ENCODE measurements at places on chromosomes 7 and 10.

- DNase-seq, result peak; percentile 34
These were observed 15.3 kb upstream of the KCNIP2 start for GRCh38 chr10:101858723-101859500.

- no peak for DNase-seq
These were observed 219.6 kb downstream of the ELFN1 start for GRCh38 chr7:1889556-1890181.

GRCh38 chr7:27117887-27118491 lies 12.6 kb downstream of the HOXA4 start:
- DNase-seq, result no peak

DNA sequence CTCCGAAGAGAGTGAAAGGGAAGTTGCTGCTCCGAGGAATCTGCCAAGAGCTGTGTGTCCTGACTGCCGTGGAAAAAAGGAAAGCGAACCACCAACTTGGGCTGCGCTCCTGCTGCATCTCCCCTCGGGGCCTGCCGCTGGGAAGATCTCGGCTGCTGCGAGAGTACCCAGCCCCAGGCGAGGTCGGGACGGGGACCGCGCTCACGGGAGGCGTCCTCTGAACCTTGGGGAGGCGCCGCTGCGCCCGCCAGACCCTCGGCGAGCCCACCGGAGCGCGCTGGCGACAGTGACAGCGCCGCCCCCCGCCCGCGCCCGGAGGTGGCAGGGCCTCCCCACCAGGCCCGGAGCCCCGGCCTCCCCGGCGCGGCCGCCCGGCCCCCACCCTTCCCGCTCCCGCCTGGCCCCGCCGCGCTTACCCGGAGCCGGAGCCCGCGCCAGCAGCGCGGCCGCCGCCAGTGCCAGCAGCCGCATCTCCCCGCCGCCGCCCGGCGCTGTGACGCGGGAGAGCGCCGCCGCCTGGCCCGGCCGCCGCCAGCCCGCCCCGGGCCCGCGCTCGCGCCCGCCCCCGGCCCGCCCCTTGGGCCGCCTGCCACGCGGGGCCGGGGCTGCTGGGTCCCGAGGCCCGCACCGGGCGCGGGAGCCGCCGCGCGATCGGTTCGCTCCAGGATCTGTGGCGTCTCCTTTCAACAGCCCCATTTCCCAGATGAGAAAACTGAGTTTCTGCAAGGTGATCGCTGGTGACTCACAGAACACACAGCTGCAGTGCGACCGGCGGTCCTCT lies at the start of gene VSTM4:
VSTM4 (minus strand) TSS at position 508 of the 781 bp plus-strand sequence; CDS start at position 471, 37 bp downstream.
- no peak for DNase-seq

GRCh38 chr7:157760004-157760730 lies 423.4 kb downstream of the DNAJB6 start:
- no peak for DNase-seq

GRCh38 chr10:71831646-71832552 lies 19.2 kb downstream of the PSAP start:
- DNase-seq, result no peak

DNA sequence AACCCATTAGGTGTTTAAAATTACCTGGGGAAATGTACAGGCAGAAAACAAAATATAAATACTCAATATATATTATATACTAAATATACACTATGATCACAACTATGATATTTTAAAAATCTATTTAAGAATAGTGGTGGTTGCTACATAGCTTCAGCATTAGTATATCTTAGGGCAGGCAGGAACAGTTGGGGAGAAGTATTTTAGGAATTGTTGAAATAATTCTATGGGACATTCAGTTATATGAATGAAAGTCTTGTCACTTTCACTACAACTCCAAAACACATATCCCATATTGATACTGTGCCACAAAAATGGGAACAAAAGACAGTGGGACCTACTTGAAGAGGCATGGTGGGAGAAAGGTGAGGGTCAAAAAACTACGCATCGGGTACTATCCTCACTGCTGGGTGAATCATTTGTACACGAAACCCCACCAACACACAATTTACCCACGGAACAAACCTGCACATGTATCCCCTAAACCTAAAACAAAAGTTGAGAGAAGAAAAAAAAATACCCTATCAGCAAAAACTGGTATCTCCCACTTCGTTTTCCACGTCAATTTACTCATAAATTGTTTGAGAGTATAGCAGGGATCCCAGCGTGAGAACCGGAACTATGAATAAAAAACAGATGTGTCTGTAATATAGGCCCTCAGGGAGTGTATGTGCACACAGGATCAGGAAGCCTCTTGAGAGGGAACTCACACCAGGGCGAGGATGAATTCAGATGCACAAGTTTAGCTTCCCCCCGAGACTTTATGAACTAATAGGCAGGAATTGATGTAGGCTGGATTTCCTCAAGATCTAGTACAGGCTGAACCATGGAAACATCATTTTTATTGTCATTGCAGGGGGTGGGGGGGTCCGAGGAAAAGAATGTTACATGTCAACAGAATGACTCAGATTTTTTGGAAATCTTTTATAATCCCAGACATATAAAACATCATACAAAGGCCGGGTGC lies 16.2 kb downstream of the SLC16A12 start:
- DNase-seq, result no peak

- DNase-seq, result no peak
These were observed 75.8 kb downstream of the GNAI1 start for GRCh38 chr7:80210400-80210799.

DNA sequence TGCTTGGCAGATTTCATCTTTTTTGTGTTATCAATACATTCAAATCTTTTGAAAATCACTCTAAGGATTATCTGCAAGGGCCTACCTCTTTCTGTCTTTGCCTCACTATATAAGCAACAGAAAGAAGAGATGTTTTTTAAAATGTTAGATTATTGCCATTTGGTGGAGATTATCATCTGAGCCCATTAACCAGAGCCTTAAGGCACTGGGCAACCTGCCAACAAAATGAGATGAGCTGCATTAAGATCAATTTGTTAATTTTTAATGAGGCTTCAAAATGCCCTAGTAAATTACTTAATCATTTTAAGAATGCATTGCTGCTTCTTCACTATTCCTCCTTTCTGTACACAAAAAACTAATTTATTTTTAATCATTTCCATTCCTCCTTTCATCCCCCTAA lies 314.1 kb downstream of the SNX13 start:
- DNase-seq, result no peak

DNA sequence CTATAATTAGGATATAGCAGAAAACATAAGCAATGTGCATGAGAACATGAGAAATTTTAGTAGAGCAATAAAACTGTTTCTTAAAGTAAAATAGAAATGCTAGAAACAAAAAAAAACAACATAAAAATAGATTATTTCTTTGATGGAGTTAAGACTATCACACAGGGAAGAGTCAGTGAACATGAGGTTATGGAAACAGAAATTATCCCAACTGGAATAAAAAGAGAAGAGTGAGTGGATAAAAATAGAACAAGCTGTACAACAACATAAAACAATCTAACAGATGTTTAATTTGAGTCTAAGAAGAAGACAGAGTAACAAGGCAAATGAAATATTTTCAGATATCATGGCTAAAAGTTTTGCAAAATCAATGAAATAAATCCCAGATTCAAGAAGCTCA lies 7.5 kb upstream of the OR6B1 start:
- no peak for DNase-seq

- DNase-seq, result no peak
These were observed 84.0 kb downstream of the ORC5 start for GRCh38 chr7:104123786-104124185.

DNA sequence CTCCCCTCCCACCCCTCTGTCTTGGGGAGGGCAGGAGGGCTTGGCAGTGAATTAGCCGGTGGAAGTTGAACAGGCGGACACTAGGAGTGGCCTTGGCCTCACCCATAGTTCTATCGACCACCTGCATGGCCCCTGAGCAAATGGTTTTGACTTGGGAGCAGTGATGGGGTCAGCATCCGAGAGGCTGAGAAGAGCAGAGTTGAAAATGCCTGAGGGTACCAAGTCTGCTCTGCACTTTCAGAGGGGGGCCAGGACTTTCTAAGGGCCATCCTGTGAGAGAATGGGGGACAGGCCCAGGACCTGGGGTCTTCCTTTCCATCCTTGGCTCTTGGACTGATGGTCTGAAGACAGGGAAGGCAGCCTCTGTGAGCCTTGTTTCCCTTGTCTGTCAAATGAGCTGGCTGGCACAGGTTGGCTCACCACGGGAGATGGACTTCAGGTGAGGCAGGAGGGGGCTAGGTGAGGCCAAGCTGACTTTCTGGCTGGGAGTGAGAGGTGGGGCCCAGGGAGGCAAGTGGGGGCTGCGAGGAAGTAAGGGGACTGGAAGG lies 29.4 kb downstream of the CDH23 start:
- DNase-seq, result no peak

DNA sequence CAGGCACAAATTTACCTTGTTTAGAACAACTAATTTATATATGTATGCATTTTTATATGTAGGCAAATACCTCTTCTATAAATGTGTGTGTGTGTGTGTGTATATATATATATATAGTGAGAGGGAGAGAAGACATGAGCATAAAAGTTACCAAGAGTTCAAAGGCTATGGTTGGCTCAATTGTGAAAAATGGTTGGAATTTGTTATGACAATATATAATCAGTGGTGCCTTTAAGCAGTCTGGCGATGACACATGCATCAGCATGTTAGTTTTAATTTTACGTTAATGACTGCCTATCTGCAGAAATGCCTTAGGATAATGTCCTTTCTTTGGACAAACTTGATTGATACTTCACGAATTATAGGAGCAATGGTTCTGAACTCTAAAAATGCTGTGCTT lies 980.8 kb upstream of the LRRTM3 start:
- no peak for DNase-seq

- no peak for DNase-seq
These were observed 158.1 kb downstream of the AGMO start for GRCh38 chr7:15403751-15404150.

DNA sequence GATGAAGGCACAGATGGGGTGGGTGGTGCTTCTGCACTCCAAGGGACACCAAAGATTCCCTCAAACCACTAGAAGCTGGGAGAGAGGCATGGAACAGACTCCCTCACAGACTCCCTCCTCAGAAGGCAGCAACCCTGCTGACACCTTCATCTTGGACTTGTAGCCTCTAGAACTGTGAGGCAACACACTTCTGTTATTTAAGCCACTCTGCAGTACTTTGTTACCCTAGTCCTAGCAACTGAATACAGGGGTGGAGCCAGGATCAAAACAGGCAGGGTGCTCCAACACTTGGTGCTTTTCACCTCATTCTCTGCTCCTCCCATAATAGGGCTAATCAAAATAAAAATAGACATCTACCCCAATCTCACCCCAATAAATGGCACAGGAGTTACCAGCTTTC lies 2.3 kb upstream of the GSTO1 start:
- DNase-seq, result no peak

- DNase-seq, result no peak
These were observed 68.9 kb downstream of the C10orf143 start for GRCh38 chr10:130041451-130042371.

GRCh38 chr10:133318494-133319127 lies 9.9 kb downstream of the ZNF511 start:
- DNase-seq, result peak; percentile 54

- DNase-seq, result no peak
These were observed 7.8 kb upstream of the BAMBI start for GRCh38 chr10:28669227-28670173.

GRCh38 chr10:98920360-98920759 lies 315.3 kb downstream of the HPSE2 start:
- no peak for DNase-seq

GRCh38 chr10:79443338-79444198 lies 1.9 kb downstream of the ZCCHC24 start:
- no peak for DNase-seq

GRCh38 chr10:92567952-92568600 lies 5.8 kb downstream of the IDE start:
- no peak for DNase-seq

GRCh38 chr7:103525937-103526336 lies 79.9 kb upstream of the SLC26A5 start:
- DNase-seq, result no peak

DNA sequence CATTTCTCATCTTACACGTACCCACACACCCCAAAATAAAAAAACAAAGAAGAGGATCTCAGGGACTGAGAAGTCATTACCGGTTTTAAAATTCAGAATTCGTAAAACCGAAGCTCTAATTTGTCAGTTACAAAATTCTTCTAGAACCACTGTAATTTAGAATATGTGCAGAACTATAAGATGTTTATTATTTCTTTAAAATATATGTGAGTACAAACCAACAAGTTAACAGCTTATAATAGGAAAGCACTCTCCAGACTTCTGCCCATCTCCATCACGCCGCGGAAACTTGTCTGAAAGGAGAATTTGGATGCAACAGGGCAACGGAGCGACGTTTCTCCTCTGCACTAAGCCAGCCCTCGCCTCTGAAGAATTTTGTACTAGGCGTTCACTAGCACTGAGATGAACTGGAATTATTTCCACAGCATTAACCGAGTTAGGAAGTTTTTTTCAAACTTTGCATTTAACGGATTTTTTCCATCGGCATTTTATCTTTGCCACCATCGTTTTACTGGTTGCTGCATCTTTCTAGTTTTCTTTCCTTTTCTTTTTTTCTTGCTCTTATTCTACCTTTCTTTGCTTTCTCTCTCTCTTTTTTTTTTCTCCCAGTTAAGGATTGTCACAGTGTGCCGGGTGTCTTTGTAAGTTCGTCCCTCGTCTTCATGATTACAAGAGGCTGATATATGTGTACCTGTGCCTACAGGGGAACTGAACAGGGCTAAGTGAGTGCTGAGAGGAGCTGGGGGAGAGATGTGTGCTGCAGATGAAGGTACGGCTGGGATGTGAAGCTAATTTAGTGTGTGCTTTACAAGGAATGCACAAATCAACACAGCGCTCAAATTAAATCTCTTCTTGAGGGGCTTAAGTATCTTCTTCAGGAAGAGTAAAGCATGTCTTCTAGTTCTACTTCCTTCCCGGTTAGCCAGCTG lies 295.9 kb upstream of the NFE2L3 start:
- no peak for DNase-seq

DNA sequence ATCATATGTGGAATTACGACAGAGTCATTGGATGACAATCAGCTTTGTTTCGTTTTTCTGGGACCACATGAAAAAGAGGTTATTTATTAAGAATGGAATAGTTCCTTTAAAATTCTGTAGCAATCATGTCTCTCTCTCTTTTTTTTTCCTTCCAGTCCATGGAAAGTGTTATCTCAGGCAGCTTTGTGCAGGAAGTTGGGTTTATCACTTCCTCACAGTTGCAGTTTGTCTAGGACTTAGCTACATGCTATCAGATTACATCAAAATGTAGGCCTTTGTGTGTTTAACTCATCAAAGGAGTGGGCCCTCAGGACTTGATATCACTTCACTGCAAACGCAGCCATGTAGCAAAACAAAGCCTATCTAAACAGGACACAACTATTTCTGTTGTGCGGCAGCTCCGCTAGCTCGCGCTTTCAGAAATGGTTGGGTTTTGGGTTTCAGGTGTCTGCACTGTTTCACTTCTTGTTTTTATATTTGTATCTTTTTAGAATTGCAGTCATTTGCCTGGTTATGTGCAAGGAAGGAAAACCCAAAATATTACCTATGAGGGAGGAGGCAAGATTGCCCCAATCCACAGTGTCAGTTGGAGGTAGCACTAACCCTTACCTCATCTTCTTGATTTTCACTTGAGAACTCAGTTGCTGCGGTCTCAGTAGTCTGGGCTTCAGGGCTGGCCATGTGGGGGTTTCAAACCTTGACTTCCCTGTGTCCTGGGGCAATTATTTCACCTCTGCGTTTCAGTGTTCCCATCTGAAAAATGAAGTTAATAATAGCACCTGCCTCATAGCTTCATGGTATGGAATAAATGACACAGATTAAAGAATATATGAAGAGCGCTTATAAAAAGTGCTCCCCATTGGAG lies 66.7 kb downstream of the HHEX start:
- DNase-seq, result peak; percentile 87
